8988T (cell line): ENCODE measurements at places on chromosomes 16 and 17.

DNA sequence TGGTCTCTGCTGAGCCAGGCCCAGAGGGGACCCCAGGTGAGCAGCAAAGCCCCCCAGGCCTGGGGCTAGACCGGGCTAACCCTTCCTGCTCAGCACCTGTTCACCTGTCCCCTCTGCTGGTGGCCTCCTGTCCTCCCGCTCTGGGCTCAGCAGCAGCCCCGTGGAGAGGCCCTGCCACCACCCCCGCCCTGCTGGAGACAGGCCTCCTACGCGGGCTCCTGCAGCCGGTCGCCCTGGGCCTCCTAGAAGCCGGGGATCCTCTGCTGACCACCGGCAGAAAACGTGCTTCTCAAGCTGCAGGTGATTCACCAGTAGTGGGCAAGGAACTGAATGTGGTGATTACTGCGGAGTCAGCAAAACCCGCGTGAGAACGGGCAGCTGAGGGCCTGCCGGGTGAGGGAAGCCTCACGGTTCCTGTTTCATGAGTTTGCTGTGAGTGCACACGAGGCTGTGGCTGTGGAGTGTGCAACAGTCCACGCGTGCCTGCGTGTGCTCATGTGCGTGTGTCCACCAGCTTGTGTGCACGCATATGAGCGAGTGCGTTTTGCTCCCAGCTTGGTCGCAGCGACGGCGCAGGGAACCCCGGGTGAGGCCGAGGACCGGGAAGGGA is 792 bp downstream of the SECTM1 start:
- DNase-seq = no peak

- no peak for DNase-seq
Measured at GRCh38 chr17:33012522-33013033, 20.9 kb downstream of the SPACA3 start.

DNA sequence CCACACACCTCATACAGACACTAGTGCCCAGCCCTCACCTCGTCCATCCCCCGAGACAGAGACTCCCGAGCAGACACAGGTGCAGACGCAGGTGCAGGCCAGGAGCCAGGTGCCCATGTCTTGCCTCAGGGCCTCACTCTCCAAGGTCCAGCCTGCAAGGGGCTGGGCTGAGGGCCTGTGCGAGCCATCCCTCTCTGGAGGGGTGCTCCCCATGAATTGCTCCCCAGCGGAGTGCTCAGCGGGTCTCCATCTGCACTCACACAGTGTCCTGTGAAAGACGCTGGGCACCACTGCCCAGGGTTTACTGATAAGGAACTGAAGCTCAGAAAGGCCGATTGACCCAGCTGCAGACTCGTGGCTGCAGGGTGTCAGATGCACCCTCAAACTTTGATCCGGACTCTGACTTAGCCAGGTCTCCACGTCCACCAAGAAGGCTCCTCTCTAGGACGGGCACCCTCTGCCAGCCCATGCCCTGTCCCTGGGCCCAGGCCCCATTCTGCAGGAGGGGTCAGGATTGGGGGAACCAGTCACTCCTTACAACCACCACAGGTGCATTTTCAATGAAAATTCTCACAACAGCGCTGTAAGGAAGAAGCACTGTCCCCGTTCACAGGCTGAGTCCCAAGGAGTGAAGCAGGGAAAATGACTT is 16.9 kb downstream of the POLR3K start:
- DNase-seq = no peak

DNA sequence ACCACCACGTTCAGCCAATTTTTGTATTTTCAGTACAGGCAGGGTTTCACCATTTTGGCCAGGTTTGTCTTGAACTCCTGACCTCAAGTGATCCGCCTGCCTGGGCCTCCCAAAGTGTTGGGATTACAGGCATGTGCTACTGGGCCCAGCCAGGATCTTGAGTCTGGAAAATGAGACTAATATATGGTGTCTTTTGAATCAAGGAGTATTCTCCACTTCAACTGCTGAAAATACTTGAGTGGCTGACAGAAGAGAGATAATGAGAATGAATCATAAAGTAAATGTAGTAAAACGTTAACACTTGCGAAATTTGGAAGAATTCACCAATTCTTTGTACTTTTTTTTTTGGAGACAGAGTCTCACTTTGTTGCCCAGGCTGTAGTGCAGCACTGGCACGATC is 16.6 kb downstream of the SMYD4 start:
- no peak for DNase-seq

DNA sequence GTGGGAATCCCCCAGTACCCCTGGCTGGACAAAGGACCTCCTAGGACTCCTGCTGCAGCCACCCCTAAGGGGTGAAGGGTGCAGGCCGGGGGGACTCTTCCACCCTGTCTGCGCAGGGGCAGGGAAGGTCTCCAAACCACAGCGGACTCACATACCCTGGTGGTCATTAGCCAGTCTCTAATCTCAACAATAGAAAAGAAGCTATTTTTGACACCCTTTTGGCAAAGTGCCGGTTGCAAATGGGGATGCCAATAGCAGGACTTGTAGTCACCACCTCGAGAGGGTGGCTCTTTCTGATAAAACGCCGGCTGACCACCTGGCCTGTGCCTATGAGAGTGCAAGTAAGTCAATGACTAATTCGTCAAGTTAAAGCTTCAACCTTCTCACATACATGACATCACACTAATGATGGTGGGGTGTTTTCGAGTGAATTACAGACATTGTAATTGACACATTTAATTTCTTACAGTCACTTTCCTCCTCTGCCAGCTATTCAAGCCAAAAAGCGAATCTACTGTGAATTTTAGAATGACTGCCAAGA is 23.1 kb upstream of the DNAH17 start:
- no peak for DNase-seq

GRCh38 chr16:81866820-81867440 is 87.8 kb downstream of the PLCG2 start:
- DNase-seq = no peak

GRCh38 chr16:29126057-29126494 is 141.2 kb downstream of the LAT start:
- no peak for DNase-seq

- DNase-seq = peak; percentile 29
Measured at GRCh38 chr16:50300942-50301625, 34.7 kb downstream of the ADCY7 start.

GRCh38 chr17:13541032-13541480 is 60.7 kb downstream of the HS3ST3A1 start:
- DNase-seq = no peak

DNA sequence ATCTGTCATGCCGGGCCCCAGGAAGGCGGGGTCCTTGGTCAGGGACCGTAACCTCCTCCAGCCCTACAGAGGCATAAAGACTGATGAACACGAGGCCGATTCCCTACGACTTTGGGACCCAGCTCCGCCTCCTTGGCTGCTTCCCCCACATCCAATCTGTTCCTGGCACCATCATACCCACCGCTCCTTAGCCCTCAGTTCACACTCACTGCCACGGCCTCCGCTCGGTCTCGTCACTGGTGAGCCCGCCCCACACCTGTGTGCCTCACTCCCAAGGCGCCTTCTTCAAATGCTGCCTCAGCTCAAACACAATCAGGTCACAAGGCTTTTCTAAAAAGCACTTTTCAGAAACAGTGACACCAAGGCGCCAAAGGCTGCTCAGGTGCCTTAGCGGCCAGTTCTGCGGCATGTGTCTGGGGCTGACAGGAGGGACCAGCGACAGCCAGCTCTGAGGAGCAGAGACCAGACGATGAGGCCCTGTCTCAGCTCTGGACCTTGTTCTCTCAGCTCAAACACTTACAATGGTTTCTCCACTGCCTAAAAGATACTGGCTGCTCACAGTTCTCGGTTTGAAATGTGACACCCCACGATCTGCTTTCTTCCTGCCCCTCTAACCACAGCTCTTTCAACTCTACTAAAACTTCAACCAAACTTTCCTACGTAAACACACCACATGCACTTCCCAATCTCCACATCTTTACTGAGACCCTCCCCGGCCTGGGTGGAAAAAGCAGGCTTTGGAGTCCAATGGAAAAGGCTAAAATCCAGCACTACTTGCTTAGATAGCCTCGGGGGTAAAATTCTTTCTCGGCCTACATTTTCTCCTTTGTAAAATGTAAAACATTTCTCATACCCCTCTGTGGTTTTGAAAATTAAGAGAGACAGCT is 33.2 kb downstream of the CYB5D2 start:
- no peak for DNase-seq

- no peak for DNase-seq
Measured at GRCh38 chr17:36544044-36544306, 744 bp upstream of the GGNBP2 start.

- DNase-seq = no peak
Measured at GRCh38 chr17:64767269-64767997, 105.3 kb upstream of the SMURF2 start.

- no peak for DNase-seq
Measured at GRCh38 chr17:68176718-68177117, 71.1 kb upstream of the AMZ2 start.

- DNase-seq = no peak
Measured at GRCh38 chr17:78870621-78871020, 30.0 kb upstream of the USP36 start.

DNA sequence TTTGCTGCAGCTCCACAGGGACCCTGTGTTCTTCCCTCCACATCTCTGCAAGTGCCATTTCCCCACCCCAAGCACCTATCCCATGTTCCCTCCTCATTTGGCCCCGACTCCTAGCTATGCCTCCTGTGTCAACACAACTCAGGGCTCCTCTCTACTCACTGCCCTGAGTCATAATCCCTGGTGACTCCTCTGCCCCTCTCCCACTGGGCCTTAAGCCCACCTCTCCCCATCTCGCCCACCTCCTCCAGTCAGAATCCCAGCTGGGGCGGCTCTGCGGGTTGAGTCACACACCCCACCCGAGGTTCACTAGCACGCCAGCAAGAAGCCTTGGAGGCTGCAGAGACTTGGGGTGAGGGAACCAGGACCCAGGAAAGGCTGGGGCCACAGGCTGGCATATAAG is 346.2 kb downstream of the FOXL1 start:
- DNase-seq = no peak

DNA sequence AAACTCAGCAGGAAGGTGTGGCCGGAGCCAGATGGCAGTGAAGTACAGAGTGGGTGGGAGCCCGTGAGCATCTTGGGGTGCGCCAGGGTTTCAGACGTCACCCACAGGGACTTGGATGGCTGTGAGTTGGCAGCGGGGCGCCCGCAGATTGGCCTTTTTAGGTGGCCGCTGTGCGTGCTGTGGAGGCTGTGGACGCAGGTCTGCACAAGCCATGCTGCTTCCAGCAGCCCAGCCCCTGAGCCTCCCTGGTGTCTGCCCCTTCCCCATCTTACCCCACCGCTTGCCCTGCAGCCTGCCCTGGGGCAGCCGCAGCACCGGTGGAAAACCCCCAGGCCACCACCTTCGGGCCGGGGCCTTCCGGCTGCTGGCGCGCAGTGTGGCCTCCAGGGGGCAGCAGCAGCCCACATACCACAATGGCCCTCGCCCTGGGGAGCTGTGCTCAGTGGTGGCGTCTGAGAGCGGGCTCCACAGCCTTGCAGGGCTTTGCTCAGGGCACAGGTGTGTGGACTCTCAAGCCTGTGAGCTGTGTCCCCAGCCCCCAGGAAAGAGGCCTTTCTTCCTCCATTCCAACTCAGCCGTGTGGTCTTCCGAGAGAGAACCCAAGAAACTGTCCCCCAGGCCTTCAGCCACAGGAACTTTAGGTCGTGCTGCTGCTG is 11.8 kb downstream of the ENDOV start:
- DNase-seq = peak; percentile 94
